GM12864 (cell line): ENCODE measurements at places on chromosomes 6 and 20.

GRCh38 chr20:48632017-48632824 is 195.6 kb downstream of the PREX1 start:
- no peak for DNase-seq

DNA sequence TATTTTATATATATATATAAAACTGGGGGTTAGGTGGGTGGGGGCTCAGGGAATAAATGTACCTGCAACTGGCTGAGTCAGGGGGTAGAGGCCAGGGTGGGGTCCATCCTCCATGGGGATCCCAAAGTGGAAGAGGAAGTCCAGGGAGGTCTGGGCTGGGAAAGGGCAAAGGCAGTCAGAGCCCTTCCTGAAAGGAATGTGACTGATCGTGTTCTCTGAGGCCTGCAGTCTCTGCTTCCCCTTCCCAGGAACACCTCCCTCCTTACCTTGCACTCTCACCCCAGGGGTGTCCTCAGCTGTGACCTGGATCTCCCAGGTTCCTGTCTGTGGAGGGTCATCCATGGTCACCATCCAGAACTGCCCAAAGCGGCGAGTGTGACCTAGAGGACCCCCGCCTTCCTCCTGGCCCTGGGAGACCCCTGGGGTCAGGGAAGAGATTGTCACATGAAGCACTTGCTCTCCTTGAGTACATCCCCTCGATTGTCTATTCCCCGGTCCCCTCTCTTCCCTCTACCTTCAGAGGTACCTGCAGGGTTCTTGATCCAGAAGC is 4.7 kb downstream of the SAPCD1 start:
- no peak for DNase-seq

- DNase-seq, result no peak
Measured at GRCh38 chr6:107764684-107765460, 59.2 kb downstream of the SCML4 start.

- DNase-seq, result no peak
Measured at GRCh38 chr6:111583986-111584385, 21.7 kb downstream of the TRAF3IP2 start.

GRCh38 chr6:121645100-121645745 is 209.8 kb downstream of the GJA1 start:
- DNase-seq, result no peak

- DNase-seq, result no peak
Measured at GRCh38 chr6:119482850-119483285, 133.3 kb upstream of the MAN1A1 start.

DNA sequence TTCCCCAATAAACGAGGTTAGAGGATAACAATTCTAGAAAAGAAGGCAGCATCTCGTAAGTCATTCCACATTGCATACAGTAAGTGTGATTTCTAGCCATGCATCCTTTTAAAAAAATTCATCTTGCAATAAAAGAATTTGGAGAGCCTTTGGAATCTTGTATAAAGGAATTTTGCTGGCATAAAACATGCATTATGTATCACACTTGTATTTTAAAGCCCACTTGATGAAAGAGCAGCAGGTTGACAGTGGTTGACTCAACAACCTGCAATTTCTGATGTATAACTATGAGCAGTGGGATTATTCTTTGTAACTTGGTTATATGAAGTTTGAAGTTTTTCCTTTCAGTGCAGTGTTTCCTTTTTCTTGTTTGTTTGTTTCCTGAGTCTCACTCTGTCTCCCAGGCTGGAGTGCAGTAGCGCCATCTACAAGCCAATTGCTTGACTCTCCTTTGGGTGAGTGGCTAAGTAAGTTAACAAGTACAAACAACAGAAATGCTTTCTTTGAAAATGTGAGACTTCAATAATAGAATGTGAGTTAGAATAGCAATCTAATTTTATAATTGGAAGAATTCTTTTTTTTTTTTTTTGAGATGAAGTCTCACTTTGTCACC is 39.9 kb downstream of the JARID2 start:
- no peak for DNase-seq

- no peak for DNase-seq
Measured at GRCh38 chr20:63100926-63101699, 94.3 kb upstream of the BHLHE23 start.

DNA sequence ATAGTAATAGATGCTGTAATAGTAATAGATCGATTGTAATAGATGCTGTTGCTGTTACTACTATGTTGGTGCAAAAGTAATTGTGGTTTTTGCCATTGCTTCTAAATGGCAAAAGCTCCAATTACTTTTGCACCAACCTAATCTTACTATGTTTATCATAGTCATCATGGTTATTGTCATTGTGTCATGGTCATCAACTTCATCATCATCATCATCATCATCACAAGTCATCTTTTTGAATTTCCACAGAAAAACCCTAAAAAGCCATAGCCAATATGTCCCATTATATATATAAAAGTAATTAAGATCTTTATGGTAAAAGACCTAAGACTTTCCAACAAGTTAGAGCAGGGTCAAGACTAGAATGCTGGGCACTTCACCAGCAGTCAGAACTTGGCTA is 435.1 kb upstream of the MARCKS start:
- DNase-seq, result no peak

GRCh38 chr20:20524756-20525155 is 156.9 kb downstream of the INSM1 start:
- no peak for DNase-seq

DNA sequence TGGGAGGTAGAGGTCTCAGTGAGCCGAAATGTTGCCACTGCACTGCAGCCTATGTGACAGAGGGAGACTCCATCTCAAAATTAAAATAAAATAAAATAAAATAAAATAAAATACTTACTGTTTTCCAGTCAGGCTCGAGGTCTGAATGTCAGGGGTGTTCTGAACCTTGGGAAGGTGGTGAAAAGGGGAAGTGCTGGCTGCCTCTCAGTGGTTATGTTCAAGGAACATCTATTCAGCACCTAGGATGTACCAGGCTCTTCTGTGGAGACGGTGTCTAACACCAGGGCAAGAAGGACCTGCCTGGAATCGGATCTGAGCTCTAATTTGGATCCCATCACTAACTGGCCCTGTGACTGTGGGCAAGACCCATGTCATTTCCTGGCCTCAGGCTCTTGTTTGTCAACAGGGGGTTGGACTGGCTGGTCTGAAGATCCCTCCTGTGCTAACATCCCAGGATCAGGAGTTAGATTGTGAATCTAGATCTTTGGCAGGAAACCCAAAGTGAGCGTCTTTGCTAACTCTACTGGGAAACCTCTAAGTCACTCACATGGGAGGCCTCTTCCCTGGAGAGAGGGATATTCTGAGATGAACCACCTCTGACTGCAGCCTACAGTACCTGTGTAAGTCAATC is 63.4 kb upstream of the SIRPG start:
- no peak for DNase-seq

GRCh38 chr6:10465629-10466499 is 51.0 kb upstream of the TFAP2A start:
- no peak for DNase-seq

DNA sequence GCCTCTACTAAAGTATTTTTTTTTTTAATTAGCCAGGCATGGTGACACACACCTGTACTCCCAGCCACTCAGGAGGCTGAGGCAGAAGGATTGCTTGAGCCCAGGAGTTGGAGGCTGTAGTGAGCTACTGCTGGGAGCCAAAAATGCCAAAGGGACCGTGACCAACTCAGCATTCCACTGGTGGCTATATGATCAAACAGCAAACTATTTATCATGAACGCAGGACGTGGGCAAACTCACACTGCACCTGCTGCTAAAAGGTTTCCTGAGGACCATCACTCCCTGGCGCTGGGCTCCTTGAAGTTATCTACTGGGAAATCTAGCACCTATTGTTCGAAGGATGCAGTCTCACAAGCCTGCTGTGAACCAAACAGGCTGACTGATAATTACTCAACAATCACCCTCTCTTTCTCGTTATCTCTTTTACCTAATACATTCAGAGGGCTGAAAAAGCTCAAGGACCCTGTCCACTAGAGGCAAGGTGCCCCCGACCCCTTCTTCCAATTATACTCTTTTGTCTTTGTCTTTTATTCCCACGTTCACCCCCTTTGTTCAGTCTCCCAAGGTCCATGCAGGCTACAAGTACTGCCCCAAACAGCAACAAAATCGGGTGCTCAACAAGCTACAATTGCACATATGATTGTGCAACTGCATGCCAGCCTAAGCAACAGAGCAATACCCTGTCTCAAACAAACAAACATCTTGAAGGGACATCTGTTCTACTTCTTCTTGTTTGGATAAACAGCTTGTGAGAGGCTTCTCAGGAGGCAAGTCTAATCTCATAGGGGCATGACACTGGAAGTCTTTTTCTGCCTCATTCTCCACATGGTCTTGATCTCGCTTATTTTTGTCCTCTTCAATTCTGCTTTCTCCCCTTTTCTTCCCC is 47.7 kb upstream of the PLN start:
- DNase-seq, result no peak

DNA sequence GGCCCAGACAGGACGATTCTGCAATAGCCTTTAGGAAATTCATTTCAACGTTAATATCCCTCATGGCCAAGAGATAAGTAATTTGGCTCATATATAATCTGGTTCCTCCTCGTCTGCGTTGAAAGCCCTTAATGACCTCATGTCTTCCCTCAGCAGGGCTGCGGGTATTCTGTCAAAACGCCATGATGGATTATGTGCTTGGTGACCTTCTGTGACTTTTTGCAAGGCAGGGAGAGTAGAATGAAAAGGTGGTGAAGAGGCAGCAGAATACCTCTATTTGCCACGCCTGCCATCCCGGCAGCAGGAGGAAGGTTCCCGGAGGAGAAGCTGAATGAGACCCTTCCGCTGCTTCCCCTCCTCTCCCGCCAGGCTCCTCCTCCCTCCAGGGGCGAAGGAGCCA is 41.1 kb upstream of the SPACA1 start:
- DNase-seq, result no peak

DNA sequence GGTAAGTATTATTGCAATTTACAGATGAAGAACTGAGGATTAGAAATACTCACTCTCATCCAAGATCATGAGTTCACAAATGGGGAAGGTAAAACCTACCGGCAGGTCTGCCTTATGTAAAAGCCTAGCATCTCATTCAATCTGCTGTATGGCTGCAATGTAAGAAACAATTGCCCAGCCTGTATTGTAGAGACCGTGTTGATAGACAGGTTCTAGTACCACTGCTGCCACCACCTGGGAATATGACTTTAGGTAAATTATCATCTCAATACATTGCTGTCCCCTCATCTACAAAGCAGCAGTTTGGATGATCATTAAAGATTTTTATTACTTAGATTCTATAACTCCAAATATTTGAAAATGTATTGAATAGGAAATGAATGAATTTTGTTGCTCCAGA is 23.3 kb upstream of the ARHGAP18 start:
- no peak for DNase-seq

DNA sequence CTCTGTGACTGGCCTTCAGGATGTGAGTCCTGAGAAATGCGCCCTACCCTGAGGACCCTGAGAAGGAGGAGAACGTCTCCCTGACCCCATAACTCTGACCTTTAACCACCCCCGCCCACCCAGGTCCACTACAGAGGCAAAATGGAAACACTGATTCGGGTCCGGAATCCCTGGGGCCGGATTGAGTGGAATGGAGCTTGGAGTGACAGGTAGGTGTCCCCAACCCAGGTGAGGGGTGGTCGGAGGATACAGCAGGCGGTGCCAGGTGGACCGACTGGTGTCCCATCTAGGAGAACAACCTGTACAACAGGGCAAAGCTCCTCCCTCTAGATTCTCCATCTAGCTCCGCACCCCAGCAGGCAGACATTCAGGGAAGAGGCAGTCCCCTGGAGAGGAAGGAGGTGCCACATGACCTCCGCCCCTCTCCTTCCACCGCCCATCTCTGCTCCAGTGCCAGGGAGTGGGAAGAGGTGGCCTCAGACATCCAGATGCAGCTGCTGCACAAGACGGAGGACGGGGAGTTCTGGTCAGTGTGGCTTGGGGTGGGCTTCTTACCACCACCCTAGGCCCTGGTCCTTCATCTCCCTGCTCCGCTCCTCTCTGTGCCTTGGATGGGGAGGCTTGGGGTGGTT is 17.6 kb downstream of the CAPN11 start:
- DNase-seq, result no peak

GRCh38 chr6:158567152-158567551 is 7.3 kb downstream of the TMEM181 start:
- DNase-seq, result no peak

DNA sequence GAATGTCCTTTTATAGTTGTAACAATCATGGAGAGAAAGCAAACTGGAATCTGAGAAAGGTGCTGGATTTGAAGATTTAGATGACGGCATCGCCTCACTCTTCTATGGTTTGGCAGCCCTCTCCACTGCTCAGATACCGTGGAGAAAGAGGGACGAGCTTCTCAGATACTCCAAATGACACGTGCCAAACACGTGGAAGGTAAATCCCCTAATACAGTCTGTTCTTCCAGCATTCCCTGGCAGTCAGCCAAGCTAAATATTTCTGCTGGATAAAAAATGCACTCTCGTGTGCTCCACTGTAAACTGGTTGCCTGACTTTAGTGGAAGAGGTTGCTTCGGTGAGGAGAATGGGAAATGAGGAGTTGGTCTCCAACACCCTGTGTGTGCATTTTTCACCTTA is 16.7 kb upstream of the PRDM1 start:
- no peak for DNase-seq

- no peak for DNase-seq
Measured at GRCh38 chr20:53040693-53041589, 68.8 kb downstream of the TSHZ2 start.

GRCh38 chr6:35244551-35244950 is 15.0 kb upstream of the ZNF76 start:
- no peak for DNase-seq

- no peak for DNase-seq
Measured at GRCh38 chr6:135126034-135126433, 55.1 kb upstream of the MYB start.

- DNase-seq, result no peak
Measured at GRCh38 chr6:9581155-9581554, 833.7 kb downstream of the TFAP2A start.

GRCh38 chr20:44362466-44362940 is 7.0 kb downstream of the HNF4A start:
- DNase-seq, result no peak

DNA sequence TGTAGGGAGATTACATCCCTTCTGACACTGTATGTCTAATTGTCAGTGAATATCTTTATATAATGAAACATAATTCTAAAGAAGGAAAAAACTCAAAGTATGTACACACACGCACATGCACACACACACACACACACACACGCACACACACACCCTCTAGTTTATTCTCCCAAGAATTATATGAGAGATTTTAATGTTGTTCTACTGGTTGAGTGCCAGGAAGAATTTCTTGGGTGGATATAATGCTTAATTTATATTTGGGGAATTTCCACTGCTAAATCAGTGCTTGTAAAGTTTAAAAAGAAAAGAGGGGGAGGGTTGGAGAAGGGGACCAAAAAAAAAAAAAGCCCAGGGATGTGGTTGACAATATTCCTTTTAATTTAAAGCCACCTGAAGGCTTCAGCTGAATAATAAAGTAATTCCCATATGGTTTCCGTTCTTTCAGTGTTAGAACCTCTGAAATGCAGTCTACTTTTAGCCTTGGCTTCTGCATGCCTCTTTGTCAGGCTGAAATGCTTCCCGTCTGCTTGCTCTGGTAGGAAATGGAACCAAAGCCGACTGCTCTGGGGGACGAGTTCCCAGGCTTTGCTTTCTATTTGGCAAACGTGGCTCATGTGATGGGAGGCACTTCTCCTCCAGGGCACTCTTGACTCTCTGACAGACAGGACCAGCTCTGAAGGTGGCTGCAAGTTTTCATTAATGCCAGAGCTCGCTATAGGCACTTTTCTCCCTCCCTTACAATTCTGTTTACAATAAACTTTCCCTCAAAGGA is 225.4 kb downstream of the PRL start:
- no peak for DNase-seq
